Stimulated activated CD8-positive, alpha-beta memory T cell treated with anti-CD3 and anti-CD28 coated beads, Interleukin-15, amount 100 ng/mL, for 48 hours (primary cell): ENCODE measurements at places on chromosomes 3 and 15.

GRCh38 chr3:184806567-184807271, 5.2 kb upstream of the VPS8 start:
- no peak for DNase-seq

DNA sequence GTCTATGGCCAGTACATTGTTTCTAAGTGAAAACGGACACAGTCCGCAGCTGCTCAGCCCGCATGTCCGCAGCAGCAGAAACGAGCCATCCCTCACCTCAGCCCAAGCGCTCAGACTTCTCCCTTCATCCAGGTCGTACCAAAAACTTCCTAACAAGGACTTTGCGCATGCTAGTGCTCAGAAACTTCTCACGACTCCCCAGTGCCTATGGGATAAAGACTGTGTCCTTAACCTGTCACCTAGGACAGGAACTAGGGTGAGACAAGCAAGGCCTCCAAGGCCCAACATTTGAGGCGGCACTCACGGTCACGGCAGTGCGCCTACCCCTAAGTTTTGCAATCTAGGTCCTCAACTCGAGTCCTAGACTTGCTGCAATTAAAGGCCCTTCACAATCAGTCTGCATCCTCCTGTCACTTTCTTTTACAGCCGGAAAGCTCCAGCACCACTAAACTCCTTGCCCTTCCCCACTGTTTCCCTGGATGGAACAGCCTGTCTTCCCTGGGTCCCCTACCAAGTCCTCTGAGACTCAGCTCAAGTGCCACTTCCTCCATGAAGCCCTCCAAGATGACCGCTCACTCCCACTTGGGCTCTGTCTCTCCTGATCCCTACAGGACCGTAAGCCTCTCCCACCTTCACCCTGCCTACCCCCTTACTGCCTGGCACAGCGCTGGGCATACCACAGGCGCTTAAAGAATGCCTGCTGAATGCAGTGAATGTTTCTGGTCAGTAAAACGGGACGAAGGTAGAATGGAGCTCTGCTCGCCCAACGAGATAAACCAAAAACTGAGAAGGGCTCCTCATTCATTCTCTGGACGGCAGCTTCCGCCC, 1.2 kb downstream of the CLN6 start:
- DNase-seq = no peak

- DNase-seq = no peak
Measured at GRCh38 chr3:64046592-64046991, 23.3 kb upstream of the PSMD6 start.

- no peak for DNase-seq
Measured at GRCh38 chr3:71582036-71582611, 1.4 kb downstream of the FOXP1 start.

- no peak for DNase-seq
Measured at GRCh38 chr3:10189557-10190354, 25.0 kb downstream of the IRAK2 start.

DNA sequence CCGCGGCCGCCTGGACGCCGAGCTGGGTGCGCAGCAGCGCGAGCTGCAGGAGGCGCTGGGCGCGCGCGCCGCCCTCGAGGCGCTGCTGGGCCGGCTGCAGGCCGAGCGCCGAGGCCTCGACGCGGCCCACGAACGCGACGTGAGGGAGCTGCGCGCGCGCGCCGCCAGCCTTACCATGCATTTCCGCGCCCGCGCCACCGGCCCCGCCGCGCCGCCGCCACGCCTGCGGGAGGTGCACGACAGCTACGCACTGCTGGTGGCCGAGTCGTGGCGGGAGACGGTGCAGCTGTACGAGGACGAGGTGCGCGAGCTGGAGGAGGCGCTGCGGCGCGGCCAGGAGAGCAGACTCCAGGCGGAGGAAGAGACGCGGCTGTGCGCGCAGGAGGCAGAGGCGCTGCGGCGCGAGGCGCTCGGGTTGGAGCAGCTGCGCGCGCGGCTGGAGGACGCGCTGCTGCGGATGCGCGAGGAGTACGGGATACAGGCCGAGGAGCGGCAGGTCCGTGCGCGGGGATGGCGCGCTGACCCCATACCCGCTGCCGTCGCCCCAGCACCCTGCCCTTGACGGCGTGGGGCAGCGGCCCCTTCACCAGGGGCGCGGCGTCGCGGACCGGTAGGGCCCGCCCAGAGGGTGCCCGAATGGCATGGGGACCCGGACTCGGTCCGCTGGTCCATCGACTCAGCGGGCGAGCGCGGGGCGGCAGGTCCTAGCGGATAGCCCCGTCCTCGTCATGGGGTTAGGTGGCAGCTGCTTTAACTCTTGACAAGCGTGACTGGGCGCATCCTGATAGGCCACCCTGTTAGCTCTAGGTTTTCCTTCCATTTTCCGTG, 848 bp downstream of the SYNM start:
- DNase-seq = peak; percentile 19

- no peak for DNase-seq
Measured at GRCh38 chr3:62703451-62704167, 171.6 kb downstream of the CADPS start.

GRCh38 chr3:41972802-41973201, 10.9 kb upstream of the ULK4 start:
- no peak for DNase-seq

DNA sequence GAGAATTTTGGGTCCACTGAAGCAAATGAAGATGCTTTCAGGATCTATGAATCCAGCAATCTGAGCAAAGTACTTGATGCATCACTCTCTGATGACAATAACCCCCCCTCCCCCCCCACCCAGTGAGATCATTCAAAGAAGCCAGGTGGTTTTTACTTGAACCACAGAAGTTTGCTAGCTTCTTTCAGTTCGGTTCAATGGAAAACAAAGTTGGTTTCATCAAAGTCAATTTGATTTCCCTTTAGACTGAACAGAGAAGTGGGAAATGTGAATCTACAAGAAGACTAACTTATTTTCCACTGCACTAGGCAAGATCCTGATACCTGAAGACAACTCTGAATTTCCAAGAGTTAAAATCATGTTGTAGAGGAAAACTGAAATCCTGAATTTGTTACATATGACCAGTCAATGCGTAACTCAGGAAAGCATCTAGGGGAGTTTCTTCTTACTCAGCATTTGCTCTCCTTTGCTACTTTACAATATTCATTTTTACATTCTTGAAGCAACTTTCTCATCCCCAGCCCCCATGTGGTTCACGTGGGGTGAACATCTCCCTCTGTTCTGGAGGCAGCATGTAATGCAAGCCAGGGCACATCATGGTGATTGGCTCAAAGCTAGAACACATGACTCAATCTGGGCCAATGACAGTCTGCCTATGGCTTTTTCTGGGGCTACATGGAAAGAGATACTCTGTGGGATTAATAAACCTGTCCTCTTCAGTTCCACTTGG, 572.6 kb downstream of the FOXP1 start:
- peak; percentile 72 for DNase-seq

DNA sequence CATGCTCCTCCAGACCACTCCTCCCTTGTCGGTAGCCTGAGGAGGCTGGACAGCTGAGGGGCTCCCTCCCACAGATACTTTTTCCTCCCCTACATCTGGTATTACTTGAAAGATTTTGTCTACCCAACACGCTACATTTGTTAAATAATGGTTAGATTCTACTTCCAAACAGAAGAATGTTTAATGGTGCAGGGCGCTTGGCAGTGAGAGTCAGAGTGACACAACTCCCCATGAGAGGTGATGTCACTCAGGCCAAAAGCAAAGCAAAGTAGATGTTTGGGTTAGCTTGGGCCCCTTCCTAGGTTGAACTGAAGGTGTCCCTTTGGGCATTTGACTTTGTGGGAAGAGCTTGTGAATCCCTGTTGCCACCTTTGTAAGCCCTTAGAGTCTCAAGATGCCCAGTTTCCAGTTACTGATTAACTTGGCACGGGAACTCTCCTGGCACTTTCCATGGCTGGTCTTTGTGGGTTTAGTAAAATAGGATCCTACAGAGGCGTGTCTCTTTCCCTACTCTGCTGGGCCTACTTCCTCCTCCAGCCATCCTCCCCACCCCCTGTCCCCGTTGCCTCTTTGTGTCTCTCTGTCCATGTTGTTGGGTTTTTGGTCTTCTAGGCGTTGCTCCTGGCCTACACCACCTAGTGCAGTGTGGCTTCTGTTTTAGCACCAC, 5.6 kb downstream of the LIMD1 start:
- no peak for DNase-seq

- DNase-seq = no peak
Measured at GRCh38 chr3:58173669-58174398, 36.9 kb downstream of the DNASE1L3 start.

- DNase-seq = no peak
Measured at GRCh38 chr15:85865070-85865684, 70.5 kb upstream of the KLHL25 start.

- no peak for DNase-seq
Measured at GRCh38 chr3:117303443-117303842, 593.9 kb downstream of the TUSC7 start.

GRCh38 chr3:118641608-118642007, 393.0 kb downstream of the IGSF11 start:
- DNase-seq = no peak

- DNase-seq = no peak
Measured at GRCh38 chr3:143529018-143529478, 319.2 kb downstream of the SLC9A9 start.

- peak; percentile 53 for DNase-seq
Measured at GRCh38 chr3:56783644-56784447, 17.9 kb downstream of the ARHGEF3 start.

- peak; percentile 28 for DNase-seq
Measured at GRCh38 chr15:90419738-90420406, 31.8 kb downstream of the IQGAP1 start.

GRCh38 chr3:37310666-37311050, 136.3 kb upstream of the LRRFIP2 start:
- DNase-seq = no peak

GRCh38 chr3:188194332-188194731, 40.4 kb downstream of the LPP start:
- no peak for DNase-seq

- no peak for DNase-seq
Measured at GRCh38 chr15:66798426-66799061, 96.5 kb downstream of the SMAD6 start.

GRCh38 chr3:40532252-40532651, 7.5 kb downstream of the ZNF621 start:
- no peak for DNase-seq

- no peak for DNase-seq
Measured at GRCh38 chr3:113174801-113175485, 36.4 kb upstream of the BOC start.

- DNase-seq = no peak
Measured at GRCh38 chr3:775178-775880, 317.5 kb upstream of the CNTN6 start.

DNA sequence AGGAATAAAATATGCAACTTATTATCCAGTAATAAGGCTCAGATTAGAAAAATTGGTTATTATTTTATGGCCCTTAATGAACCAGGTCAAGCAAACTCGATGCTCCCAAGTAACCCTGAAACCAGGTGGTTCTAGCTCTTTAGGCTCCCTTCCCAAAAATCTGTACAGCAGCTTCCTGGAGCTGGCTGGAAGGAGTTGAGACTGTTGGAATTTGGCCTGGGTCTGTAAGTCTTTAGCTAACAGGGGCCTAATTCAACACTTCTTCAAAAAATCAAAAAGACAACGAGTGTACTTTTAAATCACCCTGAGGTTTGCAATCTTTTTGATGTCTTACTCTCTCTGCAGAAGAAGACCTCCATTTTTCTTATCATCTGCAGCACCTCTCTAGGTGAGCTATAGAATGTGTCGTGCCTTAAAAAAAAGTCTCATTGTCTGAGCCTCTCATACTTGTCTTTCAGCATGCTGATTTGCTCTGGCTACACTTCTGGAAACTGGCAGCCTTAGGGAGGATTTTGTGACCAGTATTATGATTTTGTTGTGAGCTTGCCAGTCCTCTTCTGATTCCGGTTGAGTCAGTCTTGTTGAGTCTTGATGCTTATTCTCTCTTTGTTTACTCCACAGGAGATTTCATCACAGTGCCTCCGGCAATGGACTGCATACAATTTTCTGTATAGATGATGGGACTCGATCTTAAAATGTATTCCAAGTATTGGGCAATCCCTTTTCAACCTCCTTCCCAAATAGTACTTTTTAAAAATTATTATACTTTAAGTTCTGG, 235.0 kb upstream of the KBTBD8 start:
- no peak for DNase-seq

DNA sequence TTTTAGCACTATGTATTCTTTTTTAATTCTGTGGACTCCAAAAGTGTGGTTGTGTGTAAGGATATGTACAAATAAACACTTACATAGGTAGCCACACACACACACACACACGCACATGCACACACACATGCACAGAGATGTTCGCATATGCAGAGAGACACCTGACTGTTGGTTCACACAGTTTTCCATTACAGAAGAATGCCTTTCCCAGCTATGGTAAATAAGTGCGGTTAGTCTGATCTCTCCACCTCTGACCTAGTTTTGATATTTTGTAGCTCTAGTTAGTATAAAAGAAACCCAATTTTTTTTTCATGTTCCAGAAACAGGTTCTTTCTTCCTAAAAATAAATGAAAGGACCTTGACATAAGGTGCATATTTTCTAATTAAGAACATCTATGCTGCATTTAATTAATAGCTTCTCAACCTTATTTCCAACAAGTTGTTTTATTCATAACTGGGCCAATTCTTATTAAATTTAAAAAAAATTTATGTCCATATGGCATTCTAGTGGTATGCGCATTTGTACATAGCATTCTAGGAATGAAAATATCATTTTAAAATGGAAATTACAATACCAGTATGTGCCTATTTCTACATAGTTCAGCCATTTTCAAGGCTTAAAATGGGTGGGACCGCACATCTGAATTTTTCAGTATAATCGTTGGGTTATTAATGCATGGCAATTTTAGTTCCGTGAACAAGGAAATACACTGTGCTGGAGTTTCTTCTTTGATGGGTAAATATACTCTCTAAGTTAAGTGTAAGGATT, 27.2 kb downstream of the TMEM108 start:
- DNase-seq = no peak

- no peak for DNase-seq
Measured at GRCh38 chr3:112817271-112817670, 29.4 kb downstream of the CD200R1L start.

DNA sequence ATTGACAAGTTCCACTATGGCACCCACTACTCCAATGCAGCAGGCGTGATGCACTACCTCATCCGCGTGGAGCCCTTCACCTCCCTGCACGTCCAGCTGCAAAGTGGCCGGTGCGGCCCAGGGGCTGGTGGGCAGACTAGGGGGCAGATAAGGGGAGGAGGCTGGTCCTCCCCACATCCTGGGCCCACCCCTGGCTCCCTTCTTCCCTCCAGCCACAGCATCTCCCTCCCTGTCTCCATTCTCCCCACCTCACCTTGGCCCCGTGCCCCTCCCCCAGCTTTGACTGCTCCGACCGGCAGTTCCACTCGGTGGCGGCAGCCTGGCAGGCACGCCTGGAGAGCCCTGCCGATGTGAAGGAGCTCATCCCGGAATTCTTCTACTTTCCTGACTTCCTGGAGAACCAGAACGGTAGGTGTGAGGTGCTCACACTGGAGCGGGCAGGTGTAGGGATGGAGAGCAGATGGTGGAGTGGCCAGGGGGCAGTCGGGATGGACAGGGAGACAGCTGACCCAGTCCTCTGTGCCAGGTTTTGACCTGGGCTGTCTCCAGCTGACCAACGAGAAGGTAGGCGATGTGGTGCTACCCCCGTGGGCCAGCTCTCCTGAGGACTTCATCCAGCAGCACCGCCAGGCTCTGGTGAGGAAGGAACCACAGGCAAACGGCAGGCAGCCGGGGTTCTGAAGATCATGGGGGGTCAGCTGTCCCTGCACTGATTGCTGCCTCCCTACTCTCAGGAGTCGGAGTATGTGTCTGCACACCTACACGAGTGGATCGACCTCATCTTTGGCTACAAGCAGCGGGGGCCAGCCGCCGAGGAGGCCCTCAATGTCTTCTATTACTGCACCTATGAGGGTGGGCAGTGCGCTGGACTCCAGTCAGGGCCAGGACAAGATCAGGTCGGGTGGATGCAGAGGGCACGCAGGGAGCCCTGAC, 26.0 kb downstream of the NBEAL2 start:
- no peak for DNase-seq
